ENCODE measurements at places on chromosomes 5 and 9. TPM values are rescaled to one million over a fixed set of nuclear protein-coding genes. Genes with fewer than 3 reads are reported as not detected.

Gene PKD2L2
- polyA plus RNA-seq, result not detected

Gene LEAP2
- polyA plus RNA-seq, result 12.3 TPM

Gene DAB2IP
- polyA plus RNA-seq, result 20.1 TPM

Gene C9orf43
- 0.81 TPM for polyA plus RNA-seq

Gene ACSL6
- polyA plus RNA-seq, result 3.5 TPM

Gene SAXO1
- not detected for polyA plus RNA-seq

DNA sequence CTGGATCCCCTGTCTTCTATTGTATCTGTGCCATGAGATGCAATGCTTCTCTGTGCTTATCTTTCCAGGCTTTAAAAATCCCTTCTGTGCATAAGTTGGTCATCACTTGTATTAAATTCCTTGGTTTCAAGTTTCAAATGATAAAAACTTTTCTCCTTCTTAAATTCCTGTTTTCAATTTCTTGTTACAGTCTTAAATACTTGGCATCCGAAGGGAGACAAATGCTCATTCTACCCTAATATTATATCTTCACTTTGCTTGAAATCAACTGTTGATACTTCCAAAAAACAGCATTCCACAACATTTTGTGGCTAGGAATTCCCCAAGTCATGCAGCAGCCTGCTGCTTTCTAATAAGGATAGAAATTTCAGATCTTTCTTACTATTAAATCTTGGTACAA lies 413.2 kb upstream of the ACTBL2 start:
- no peak overlapping the region for H3K4me3 ChIP-seq
- H3K4me1 ChIP-seq, result no peaks in the 10 kb centered on the region
- no peak for DNase-seq
- H3K27me3 ChIP-seq, result no peaks in the 10 kb centered on the region
- no peak overlapping the region for H3K27ac ChIP-seq
- H3K36me3 ChIP-seq, result no peaks in the 10 kb centered on the region

- no peak overlapping the region for H3K27ac ChIP-seq
- no peaks in the 10 kb centered on the region for H3K4me1 ChIP-seq
- H3K36me3 ChIP-seq, result no peaks in the 10 kb centered on the region
- H3K27me3 ChIP-seq, result peaks cover 4% of the 10 kb centered on the region
- no peak for DNase-seq
- no peak overlapping the region for H3K4me3 ChIP-seq
Observed at GRCh38 chr5:115785381-115786065, 30.9 kb downstream of the CDO1 start.

DNA sequence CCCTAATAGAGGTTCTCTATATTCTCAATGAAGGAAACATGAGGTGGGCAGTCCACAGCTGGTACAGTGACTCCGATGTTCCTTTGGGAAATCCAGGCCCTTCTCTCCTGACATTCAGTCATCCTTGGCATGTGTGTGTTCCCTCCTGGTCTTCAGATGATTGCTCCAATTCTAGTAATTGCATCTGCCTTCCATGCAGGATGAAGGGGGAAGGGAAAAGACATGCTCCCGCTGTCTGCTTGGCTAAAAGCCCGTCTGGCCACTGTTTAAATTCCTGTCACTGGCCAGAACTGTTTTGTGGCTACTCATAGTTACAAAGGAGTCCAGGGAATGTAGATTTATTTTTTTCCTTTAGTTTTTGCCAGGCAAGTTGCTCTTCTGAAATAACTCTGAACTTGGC lies 65.0 kb downstream of the MAST4 start:
- H3K4me1 ChIP-seq, result no peaks in the 10 kb centered on the region
- no peak overlapping the region for H3K27ac ChIP-seq
- H3K36me3 ChIP-seq, result no peaks in the 10 kb centered on the region
- no peaks in the 10 kb centered on the region for H3K27me3 ChIP-seq
- no peak overlapping the region for H3K4me3 ChIP-seq

GRCh38 chr9:627336-627970 lies 214.0 kb upstream of the DMRT1 start:
- peak overlapping the region; percentile 55 for H3K27ac ChIP-seq
- H3K36me3 ChIP-seq, result no peaks in the 10 kb centered on the region
- DNase-seq, result no peak

DNA sequence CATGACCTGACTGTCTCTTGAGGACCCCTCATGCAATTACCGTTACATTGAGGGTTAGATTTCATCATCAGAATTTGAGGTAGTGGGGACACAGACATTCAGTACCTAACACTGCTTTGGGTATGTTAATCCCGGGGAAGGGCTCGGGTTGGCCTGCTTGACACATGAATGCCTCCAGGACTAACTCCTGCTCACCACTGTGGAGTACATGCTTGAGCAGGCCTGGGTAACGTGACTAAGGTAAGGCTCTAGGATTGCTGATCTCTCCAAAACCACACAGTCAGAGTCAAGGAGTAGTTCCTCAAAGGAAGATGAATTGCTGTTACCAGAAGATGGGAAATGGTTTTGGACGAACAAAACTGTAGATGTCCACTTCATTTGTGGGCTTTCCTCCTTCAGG lies 376.3 kb upstream of the ZNF462 start:
- no peaks in the 10 kb centered on the region for H3K4me1 ChIP-seq
- no peak for DNase-seq
- H3K4me3 ChIP-seq, result no peak overlapping the region
- H3K27ac ChIP-seq, result no peak overlapping the region

DNA sequence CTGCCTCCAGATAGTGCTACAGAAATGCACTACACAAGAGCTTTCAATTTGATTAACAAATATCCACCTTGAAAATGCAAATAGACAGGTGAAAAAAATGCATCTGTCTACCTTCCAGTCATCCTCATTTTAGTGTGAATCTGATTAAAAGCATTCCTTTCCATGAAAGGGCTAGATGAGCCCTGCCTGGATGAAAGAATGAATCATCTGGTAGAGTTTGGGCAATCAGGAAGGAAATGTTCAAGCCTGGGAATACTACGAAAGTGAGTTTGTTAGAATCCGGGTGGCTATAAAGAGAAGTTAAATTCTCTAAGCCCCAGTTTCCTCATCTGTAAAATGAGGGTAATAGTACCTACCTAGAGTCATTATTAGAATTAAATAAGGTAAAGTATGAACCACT lies 142.6 kb downstream of the FAM114A2 start:
- no peaks in the 10 kb centered on the region for H3K36me3 ChIP-seq
- H3K27me3 ChIP-seq, result peaks cover 2% of the 10 kb centered on the region
- H3K4me3 ChIP-seq, result no peak overlapping the region
- no peak for DNase-seq
- no peak overlapping the region for H3K27ac ChIP-seq
- no peaks in the 10 kb centered on the region for H3K4me1 ChIP-seq

GRCh38 chr5:137710086-137710485 lies 25.8 kb downstream of the KLHL3 start:
- H3K4me3 ChIP-seq, result no peak overlapping the region
- no peak overlapping the region for H3K27ac ChIP-seq
- DNase-seq, result no peak
- H3K36me3 ChIP-seq, result peaks cover 9% of the 10 kb centered on the region
- no peaks in the 10 kb centered on the region for H3K27me3 ChIP-seq

GRCh38 chr5:124452412-124452811 lies 294.0 kb downstream of the ZNF608 start:
- H3K36me3 ChIP-seq, result no peaks in the 10 kb centered on the region
- no peaks in the 10 kb centered on the region for H3K4me1 ChIP-seq
- H3K27ac ChIP-seq, result no peak overlapping the region
- H3K4me3 ChIP-seq, result no peak overlapping the region
- H3K27me3 ChIP-seq, result no peaks in the 10 kb centered on the region
- DNase-seq, result no peak
